ENCODE measurements at places on chromosomes 6 and 20. TPM values are rescaled to one million over a fixed set of nuclear protein-coding genes. Genes with fewer than 3 reads are reported as not detected.

The PNPLA1 gene
- total RNA-seq = not detected

The SNTA1 gene
- 207 TPM for total RNA-seq

The TMEM30A gene
- total RNA-seq = 70.7 TPM

The TFAP2A gene
- 0.71 TPM for total RNA-seq

The SEMG2 gene
- total RNA-seq = not detected

The CDS2 gene
- total RNA-seq = 79.4 TPM

The MYH7B gene
- total RNA-seq = 125 TPM

Data from right cardiac atrium (tissue), 5 donors.